HT-29 (cell line): ENCODE measurements at places on chromosomes 3 and 15.

- no peak for DNase-seq
Measured at GRCh38 chr15:64282701-64283100, 73.3 kb downstream of the CSNK1G1 start.

DNA sequence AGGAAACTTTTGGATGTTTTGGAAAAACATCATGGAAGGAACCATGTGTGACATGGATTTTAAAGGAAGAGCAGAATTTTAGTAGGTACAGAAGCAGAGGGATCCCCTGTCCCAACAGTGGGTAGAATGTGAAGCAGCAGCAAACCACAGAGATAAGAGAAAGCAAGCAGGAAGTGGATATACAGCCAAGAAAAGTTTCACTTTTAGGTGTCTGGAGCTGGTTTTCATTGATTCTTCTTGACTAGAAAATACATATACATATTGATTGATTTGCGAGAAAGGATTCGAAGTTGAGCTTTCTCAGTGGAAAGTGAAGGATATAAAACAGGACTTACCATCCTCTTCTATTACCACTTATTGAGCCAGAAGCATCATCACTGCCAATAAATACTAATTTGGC lies 133.5 kb downstream of the KCNMB2 start:
- DNase-seq: no peak

DNA sequence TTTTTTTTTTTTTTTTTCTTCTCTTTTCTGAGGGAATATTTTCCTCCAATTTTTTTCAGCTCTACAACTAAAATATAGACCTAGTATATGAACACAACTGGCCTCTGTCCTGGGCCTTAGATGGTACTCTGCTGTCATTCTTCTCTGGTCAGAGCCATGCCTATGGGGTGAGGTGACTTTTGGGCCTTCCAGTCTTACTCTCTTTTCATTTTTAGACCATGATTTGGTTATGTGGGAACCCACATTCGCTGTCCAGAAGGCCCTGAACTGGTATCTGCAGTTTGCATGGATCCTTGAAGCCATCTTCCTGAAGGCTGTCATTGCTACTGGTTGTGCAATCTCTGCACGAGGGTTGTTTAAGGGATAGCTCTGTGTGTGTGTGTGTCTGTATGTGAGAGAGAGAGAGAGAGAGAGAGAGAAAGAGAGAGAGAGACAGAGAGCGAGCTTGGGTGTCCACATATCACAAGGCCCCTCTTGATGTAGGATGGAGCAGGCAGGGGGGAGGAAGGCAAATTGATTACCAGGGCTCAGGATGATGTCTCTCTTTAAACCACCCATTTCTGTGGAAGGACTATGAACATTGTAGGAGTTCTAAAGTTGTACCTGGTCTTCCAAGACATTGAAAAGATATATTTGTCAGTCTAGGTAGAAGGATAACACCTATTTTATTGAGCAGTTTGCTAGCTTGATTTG lies 6.9 kb downstream of the TGFBR2 start:
- no peak for DNase-seq

GRCh38 chr15:94631608-94632007 lies 400.2 kb downstream of the MCTP2 start:
- DNase-seq: no peak

DNA sequence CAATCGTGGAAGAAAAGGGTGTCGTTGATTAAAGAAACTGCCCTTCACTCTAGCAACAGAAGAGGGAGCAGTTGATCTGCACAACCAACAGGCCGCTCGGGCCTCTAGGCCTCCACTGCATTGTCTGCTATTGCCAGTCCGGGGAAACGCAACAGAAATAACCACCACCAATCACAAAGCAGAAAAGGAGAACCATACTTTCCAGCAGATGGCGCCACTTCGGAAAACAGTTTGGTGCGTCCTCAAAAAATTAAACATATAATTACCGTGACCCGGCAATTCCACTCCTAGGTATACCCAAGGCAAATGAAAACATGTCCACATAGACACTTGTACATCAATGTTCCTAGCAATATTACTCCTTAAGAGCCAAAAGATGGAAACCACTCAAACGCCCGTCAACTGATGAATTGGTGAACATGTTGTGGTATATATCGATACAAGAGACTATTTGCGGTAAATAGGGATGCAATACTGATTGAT lies 154.1 kb downstream of the TJP1 start:
- peak; percentile 98 for DNase-seq

GRCh38 chr3:149536429-149536828 lies 61.9 kb downstream of the TM4SF4 start:
- no peak for DNase-seq

- DNase-seq: peak; percentile 33
Measured at GRCh38 chr15:60590935-60591495, 112.1 kb upstream of the ICE2 start.

GRCh38 chr15:70748281-70748747 lies 15.0 kb downstream of the UACA start:
- DNase-seq: no peak

DNA sequence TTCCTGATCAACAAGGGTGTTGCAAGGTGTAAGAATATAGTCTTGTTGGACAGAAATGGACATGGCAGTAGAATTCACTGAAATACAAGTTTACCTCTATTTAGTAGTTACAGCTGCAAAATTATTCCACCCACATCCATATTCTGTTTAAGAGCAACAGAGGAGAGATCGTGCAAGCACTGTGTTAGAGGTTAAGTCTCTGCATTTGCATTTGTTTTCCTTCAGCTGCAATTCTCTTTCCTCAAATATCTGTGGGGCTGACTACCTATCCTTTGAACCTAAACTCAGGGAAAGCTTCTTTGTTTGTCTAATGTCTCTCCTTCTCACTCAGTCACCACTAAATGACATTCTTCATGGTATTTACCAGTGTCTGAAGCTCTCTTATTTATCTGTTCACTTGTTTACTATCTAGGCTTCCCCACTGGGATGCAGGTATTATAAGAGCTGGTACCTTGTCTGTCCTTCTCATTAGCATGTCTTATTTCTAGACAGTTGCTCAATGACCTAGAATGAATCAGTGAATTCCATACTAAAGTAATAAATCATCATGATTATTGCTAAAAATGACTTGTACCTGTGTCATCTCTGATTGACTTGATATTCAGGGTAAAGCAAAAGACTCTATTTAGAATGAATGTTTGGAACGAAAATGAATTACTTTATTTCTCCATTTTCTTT lies 175.3 kb upstream of the FEZF2 start:
- DNase-seq: no peak

GRCh38 chr15:98413933-98414546 lies 234.3 kb upstream of the IGF1R start:
- no peak for DNase-seq
